Activated CD8-positive, alpha-beta memory T cell treated with anti-CD3 and anti-CD28 coated beads, Interleukin-2, amount 50 U/mL, for 4 hours (primary cell): ENCODE measurements at places on chromosomes 12 and 14.

- DNase-seq, result no peak
Measured at GRCh38 chr12:4962539-4963486, 53.1 kb downstream of the KCNA1 start.

DNA sequence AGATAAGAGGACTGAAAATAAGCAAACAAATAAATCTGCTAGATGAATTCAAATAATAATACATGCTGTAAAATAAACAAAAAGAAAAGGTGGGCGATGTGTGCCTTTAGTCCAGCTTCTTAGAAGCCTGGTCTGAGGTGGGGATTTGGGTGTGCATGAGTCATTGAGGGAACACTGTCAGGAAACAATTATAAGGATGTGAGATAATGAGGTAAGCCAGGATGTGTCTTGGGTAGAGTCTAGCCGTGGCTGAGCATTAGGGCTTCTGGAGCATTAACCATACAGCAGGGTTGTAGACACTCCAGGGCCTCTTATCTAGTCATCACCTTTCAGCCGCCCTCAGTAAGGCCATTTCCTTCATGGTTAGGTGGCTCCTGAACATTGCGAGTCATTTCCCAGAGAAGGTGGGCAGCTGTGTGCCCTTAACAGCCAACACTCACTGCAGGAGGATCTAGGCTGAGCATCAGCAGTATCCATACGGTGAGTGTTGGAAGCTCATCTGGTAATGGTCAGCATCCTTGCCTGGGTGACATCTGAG is 405.6 kb downstream of the GLT1D1 start:
- no peak for DNase-seq

DNA sequence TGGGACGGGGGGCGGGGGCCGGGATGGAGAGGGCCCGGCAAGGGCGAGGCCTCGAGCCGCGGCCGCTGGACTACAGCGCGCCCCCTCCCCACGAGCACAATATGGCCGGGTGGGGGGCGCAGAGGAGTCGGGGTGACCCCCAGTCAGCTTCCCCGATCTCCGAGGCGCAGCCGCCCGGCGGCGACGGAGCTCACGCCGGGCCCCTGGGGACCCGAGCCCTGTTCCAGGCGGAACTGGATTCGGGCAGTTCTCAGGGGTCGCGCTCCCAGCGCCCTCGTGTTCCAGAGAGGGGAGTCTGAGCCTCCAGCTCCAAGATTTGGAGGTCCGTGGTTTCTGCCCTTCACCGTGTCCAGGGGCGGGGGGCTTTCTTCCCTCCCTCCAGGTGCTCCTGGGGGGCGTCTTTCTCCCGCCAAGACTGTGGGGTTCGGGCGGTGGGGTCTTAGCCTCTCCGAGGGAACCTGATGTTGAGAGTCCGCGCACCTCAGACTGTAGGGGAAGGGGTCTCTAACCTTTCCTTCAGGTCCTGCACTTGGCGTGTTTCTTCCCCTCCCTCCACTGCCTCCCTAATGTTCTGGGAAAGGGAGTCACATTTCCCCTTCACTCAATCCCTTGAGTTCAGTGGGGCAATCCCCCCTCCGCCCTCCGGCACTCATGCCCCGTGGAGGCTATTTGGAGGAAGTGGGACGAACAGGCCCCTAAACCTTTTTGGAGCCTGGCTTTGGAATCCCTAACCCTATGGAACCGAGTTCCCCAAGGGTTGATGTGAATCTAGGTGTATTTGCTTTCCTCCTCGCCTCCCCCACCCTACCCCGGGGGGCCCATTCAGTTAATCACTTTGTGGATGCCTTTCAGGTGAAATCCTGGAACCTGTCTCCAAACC is 584 bp downstream of the ACVR1B start:
- no peak for DNase-seq

DNA sequence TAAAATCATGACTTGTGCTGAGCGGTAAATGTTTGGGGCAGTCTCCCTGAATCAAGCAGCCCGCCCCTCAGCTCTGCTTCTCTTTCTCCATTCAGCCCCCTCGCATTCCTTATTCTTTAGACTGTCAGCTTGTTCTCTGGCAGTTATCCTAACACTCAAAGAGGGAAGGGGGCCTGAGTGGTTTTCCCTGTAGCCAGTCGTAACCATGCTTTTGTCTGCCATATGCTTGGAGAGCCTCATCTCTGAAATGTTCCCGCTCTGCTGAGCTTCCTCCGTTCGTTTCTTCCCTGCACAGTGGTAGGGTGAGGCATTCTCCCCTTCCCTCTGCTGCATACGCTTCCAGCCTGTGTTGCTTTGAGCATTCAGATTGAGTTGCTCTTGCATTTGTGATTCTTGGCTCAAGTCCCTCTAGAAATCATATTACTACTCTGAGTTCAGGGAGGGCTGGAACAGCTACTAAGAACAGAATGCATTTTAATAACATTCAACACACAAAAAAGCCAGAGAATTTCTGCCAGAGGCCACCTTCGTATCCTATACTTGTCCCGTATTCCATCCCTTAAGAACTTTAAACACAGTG is 119.7 kb downstream of the FBXL14 start:
- no peak for DNase-seq

GRCh38 chr12:123471374-123472068 is 13.6 kb downstream of the SNRNP35 start:
- DNase-seq, result no peak

DNA sequence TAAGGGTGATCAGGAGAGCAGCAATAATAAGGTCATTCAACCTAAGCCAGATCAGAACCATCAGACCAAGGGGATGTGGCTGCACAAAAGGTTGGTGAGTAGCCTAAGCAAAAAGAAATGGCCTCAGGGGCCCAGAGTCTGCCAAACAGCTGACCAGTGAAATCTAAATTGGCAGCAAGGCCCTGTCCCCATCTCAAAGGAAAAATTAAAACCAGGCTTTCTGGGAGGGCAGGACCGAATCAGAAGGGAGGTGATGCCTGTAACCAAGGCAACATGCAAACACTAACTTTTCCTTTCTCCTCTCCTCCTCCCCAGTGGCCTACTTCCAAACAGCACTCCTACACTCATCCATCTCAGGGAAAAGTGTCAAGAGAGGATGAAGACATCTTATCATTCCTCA is 256.4 kb downstream of the NUAK1 start:
- DNase-seq, result no peak

- no peak for DNase-seq
Measured at GRCh38 chr12:24723759-24724158, 225.1 kb downstream of the BCAT1 start.

- peak; percentile 83 for DNase-seq
Measured at GRCh38 chr14:35814371-35815005, 5.4 kb upstream of the RALGAPA1 start.

DNA sequence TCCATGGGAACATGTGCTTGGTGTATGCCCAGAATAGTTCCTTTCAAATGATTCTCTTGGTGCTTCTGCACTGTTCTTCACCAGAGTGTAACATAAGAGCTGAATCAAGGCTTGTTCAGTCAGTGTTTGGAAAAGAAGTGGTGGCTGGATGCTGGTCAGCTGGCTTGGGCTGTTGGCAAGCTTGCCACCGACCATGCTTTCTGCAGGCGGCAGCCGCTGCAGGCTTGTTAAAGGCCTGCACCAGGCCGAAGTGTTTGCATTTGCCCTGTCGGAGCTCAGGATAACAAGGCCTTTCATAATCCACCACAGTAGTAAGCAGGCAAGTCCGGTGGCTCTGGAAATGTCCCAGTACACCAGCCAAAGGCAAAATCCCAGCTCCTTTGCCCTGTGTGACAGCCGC is 26.9 kb downstream of the DAAM1 start:
- DNase-seq, result no peak

GRCh38 chr12:47397664-47398281 is 308.1 kb downstream of the RPAP3 start:
- peak; percentile 30 for DNase-seq
